ENCODE measurements at places on chromosomes 5 and 9.
A peak's percentile ranks its signal among the peaks of the same experiment; 100 is the strongest.

DNA sequence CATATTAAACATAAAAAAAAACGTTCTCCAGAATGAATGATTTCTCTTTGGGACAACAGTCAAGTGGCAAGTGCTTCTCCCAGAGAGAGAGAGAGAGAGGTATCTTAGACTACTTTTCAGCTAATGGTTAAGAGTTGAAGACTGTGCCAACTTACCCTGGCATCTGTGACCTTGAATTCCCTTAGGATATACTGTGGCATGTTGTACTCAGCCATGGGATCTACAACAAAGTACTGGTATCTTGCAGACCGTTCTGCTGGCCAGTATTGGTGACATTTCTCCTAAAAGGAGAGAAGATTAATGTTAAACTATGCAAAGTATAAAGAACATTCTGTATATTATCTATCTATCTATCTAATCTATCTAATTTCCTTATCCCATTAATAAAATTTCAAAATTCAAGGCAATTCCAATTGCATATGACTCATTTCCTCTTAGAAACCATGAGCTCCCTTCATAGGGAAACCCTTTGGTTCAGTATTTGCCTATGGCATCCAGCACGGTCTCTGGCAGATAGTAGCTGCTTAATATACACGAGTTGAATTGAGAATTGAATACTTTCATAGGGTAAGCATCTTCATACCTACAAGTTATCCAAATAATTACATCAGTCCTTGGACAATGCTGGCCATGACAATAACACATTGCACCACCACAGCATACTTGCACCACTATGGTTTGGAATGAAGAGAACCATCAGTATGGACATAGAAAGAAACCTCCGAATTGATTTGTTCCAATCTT lies 539.4 kb upstream of the DMAC1 start:
- DNase-seq = no peak

GRCh38 chr5:81300921-81301270 lies 491 bp upstream of the ZCCHC9 start:
- DNase-seq = no peak

- no peak for DNase-seq
Measured at GRCh38 chr9:115369322-115369957, 251.5 kb upstream of the TNC start.

GRCh38 chr5:112682621-112683061 lies 55.0 kb upstream of the APC start:
- no peak for DNase-seq

GRCh38 chr5:110115503-110115902 lies 425.8 kb downstream of the MAN2A1 start:
- no peak for DNase-seq

- DNase-seq = no peak
Measured at GRCh38 chr9:94479757-94480156, 75.1 kb upstream of the PCAT7 start.

- DNase-seq = no peak
Measured at GRCh38 chr5:138974227-138975063, 99.3 kb upstream of the LRRTM2 start.

GRCh38 chr5:145825751-145826180 lies 9.4 kb downstream of the PRELID2 start:
- peak; percentile 37 for DNase-seq

DNA sequence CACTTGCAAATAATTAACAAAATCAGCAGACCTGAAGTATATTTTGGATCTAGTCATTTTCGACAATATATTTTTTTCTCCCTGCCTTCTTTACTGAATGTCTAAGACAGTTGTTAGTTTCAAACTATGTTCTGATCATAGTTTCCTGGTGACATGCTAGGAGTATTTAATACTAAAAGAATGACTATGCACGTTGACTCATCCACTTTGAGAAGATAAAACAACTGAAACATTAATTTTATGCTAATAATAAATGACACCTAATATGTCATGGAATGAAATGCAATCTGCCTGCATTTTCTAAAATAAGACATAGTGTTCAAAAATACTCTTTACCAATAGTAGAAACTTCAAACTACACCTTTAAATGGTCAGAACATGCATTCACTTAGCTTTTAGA lies 2123.7 kb upstream of the C9orf72 start:
- DNase-seq = no peak

- DNase-seq = no peak
Measured at GRCh38 chr9:113477661-113478060, 14.1 kb downstream of the RGS3 start.

GRCh38 chr5:33476992-33477391 lies 36.2 kb downstream of the TARS1 start:
- no peak for DNase-seq

DNA sequence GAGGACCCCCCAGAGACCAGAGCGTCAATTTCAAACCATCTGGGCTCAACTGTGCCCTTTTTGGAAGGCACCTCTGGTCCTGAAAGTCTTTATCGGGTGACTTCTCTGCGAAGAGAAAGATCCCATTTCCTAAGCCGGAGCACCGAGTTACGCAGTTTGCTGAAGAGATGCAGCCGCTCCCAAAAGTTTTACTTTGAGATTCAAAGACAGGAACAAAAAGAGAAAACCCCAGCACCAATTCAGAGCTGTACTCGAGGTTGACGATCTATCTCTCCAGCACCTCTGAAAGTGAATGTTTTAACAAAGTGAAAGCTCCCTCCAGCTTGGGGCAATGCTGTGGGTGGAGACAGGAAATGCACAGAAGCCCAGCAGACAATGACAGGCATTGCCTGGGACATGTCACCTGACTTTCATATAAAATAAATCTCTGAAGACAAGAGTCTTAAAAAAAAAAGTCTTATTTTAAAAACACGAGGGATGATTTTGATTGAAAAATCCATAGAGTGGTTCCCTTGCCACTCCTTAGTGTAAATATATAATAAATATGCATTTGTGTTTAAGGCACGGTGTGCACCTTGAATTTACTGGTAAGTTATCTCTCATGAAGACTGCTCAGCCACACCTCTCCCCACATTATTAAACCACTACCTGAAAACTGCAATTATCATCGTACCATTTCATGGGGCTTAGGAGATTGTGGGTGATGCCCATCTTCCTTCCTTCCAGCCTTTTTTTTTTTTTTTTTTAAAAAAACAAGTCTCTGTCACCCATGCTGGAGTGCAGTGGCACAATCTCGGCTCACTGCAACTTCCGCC lies 79.9 kb downstream of the FNBP1 start:
- DNase-seq = no peak

DNA sequence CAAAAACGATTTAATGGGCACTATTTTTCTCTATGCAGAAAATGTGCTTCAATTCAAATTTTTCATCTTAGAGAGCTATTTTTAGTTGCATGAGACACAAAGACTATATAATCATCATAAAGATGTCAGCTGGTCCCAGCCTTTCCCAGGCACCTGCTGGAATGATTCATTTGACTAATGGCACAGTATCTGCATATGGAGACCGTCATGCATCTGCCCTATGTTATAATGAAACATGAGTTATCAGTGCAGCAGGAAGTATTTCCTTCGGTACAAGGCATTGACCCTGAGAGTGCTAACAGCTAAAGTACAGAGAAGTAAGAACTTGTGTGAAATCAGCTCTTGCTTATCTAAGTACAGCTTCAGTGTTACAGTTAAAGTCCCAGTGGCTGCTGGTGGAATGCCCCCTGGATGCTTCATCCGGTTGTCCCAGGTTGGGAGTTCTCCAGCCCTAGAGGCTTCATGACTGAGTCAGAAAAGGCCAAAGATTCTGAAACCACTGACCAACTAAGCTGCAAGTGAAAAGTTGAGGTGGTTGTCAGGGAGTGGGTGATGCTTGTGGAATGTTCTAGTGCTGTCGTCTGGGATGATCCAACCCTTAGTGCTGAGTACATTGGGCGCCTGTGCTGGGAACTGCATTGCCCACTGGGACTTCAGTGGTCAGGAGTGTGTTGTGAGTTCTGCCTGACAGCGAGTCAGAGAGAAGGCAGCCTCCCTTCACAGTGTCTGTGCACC lies 57.2 kb downstream of the MTRR start:
- peak; percentile 90 for DNase-seq

DNA sequence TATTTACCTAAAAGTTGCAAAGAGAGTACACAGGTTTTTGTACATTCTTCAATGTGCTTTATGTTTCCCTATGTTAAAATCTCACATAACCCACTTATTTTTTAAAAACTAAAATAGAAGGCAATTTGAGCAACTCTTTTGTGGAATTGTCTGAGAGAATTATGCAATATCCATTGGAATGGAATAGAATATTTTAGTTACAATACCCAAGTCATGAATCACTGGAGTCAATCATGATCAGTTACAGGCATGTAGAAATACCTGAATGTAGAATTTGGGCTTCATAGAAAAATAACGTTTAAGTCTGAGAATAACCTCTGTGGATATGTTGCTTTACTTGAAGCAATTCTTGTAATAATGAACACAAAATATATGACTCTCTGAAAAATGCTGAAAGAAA lies 143.3 kb downstream of the FGF10 start:
- DNase-seq = no peak

GRCh38 chr5:81334304-81335061 lies 33.1 kb downstream of the ZCCHC9 start:
- DNase-seq = no peak

GRCh38 chr5:177438468-177438867 lies 8.1 kb upstream of the PRR7 start:
- no peak for DNase-seq

- no peak for DNase-seq
Measured at GRCh38 chr9:97906236-97906831, 16.0 kb downstream of the TRMO start.

GRCh38 chr5:178304016-178304415 lies 71.4 kb upstream of the PHYKPL start:
- no peak for DNase-seq

DNA sequence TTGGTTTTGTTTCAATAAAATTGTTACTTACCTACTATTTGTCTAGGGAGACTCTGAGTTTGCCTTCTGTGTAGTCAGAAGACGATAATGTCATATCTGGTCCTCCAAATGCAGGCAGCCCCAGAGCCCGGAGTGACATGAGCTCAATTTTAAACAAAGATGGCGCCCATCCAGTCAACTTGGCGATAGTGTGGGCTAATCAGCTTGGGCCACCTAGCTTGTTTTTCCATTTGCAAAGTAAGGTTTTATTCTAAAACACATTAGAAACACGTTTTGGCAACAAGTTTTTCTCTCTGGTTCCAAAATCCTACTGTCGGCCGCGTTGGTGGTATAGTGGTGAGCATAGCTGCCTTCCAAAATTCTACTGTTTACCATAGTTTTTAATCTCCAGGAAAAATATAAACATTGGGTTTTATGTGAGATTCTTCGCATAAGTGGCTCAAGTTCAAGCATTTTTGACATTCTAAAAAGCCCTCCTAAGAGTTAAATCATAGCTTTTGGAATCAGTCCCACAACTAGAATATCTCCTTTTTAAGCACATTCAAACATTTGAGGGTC lies 13.2 kb downstream of the TSC1 start:
- DNase-seq = no peak

DNA sequence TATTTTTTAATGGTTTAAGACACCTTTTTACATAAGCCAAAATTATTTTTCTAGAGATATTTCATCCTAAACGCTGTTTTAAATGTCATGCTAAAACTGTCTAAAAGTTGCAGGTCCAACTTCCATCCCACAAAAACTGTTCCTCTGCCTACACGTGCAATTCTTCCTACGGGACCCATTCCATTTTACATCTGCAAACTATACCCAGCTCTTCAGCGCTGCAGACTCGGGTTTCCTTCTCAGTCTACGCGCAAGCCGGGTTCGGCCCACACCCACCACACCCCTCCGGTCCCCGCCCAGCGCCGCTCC lies 8.7 kb downstream of the RANBP6 start:
- DNase-seq = no peak

DNA sequence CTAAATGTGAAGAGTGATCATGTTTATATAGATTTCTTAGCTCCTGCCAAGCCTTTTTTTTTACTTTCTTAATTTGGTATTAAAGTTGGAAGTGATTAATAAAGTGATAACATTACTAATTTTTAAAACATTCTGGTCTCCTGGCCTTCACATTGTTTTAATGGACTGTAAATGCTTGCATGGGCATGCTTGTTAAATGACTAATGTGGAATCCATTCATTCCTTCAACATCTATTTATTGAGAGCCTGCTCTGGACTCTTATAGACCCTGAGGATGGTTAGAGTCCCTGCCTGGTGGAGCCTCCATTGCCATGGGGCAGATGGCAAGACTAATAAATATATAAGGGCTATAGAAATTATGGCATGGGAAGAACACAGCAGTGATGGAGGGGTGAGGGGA lies 103.5 kb downstream of the NTRK2 start:
- no peak for DNase-seq

GRCh38 chr5:133683646-133684596 lies 71.6 kb upstream of the FSTL4 start:
- no peak for DNase-seq

DNA sequence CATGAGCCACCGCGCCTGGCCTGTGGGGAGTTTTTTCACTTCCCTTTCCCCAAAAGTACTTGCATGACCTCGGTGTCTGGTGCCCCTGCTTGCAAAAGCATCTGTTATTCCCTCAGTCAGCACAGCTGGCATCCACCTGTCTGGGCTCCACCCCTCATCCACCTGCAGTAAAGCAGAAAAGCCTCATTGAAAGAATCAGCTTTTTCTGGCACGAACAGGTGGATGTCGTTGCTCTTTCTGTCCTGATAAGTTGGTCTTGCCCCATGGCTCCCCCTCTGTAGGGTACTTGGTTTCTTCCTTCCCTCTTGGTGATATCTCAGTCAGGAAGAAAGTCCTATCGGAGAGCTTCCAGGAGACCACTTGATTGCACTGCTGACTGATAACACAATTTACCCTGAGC lies 37.4 kb downstream of the WWC1 start:
- DNase-seq = peak; percentile 46

- DNase-seq = no peak
Measured at GRCh38 chr9:93294011-93294410, 110.1 kb downstream of the WNK2 start.

- DNase-seq = no peak
Measured at GRCh38 chr9:92963831-92964606, 16.7 kb downstream of the FGD3 start.

- no peak for DNase-seq
Measured at GRCh38 chr5:115895821-115896220, 54.1 kb downstream of the AP3S1 start.

GRCh38 chr9:131874916-131875670 lies 135.2 kb upstream of the RAPGEF1 start:
- no peak for DNase-seq

DNA sequence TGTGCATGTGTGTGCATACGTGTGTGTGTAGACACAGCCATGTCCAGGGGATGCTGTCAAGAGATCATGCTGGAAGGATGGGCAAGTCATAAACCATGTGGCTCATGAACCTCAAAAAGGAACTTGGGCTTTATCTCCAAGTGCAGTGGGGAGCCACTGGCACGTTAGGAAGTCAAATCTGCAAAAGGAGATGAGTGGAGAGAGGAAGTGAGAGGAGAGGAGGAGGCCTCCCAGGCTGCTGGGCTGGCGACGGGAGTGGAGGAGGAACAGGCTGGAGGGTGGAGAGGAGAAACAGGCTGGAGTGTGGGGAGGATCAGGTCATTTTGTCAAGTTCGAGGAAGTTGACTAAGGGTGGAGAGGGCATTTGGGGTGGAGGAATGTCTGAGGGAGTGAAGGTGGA lies 29.2 kb upstream of the TIFAB start:
- DNase-seq = no peak

DNA sequence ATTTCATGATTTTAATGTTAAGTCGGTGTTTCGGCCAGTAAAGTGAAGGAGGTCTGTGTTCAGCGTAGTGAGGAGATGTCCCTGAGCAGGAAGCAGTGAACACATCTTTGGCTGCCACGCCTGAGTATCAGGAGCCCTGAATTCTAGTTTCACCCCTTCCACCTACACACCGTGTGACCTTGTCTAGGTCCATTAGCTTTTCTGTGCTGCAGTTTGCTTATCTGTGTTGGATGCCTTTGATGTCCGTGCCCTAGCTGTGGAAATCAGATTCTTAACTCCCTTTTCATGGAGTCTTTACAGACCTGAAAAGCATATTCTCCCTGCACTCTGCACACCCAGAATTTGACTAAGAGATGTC lies 601 bp downstream of the FBXO38 start:
- DNase-seq = no peak
